ENCODE measurements at places on chromosomes 5 and 9. TPM values are rescaled to one million over a fixed set of nuclear protein-coding genes. Genes with fewer than 3 reads are reported as not detected.

DNA sequence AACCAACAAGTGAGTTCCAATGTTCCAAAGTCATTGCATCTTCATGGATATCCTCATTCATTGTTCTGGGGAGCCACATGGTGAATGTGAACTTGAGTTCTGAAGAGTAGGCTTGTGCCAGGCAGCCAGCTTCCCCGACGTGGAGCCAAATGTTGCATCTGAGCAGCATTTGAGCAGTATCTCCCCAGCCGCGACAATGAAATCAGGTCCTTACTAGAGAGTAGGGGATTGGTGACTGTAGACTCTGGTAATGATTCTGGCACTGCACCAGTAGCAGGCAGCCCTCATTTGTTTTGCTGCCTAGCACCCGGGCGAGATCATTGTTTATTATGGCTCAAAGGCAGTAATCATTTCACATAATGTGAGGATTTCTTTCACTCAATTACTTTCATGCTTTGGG lies 451.4 kb upstream of the C9orf72 start:
- DNase-seq: no peak

GRCh38 chr5:179153921-179154345 lies 93.8 kb downstream of the ZNF354C start:
- DNase-seq: no peak

DNA sequence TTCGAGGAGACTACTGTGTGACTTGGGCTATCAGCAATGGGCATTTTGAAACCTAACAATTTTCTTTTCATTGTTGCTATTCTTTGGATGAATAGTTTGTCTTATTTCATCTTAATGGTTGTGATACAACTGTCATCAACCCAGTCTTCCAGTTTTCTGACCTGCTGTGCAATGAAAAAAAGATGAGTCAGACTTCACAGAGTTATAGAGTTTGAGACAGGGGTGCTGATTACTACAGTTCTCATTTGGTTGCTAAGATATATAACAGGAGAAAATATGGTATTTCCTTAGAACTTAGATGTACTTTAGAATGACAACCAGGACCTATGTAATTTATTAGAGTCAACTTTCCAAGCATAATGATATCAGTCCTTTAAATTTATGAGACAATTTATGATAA lies 564.4 kb upstream of the NUDT12 start:
- DNase-seq: no peak

- DNase-seq: no peak
Observed at GRCh38 chr5:98570661-98571191, 202.7 kb upstream of the RGMB start.

- no peak for DNase-seq
Observed at GRCh38 chr5:12805165-12805698, 901.0 kb upstream of the CTNND2 start.

GRCh38 chr9:131815970-131816873 lies 76.3 kb upstream of the RAPGEF1 start:
- DNase-seq: no peak

GRCh38 chr5:132486318-132487094 lies 4.1 kb downstream of the IRF1 start:
- DNase-seq: no peak

DNA sequence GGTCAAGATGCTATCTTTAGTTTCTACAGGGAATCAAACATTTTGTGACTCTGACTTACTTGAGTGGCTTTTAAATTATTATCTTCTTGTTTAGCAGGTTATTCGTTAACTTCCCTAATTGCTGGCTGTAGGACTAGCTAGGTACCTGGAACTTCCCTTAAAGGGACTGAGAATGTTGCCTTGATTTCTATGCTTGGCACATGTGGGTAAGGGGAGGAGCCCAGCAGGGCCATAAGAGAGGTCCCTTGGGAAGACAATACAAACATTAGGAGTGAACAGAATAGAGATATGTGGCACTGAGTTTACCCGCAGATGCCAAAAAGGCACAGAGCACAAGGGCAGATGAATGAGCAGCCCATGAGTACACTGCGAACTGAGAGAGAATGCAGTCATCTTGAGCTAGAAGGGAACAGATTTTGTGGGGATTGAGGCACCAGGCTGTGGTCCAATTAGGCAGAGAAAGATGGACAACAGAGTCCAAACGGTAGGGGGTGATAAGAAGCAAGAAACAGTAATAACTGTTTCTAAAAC lies 9.8 kb downstream of the CKMT2 start:
- no peak for DNase-seq

DNA sequence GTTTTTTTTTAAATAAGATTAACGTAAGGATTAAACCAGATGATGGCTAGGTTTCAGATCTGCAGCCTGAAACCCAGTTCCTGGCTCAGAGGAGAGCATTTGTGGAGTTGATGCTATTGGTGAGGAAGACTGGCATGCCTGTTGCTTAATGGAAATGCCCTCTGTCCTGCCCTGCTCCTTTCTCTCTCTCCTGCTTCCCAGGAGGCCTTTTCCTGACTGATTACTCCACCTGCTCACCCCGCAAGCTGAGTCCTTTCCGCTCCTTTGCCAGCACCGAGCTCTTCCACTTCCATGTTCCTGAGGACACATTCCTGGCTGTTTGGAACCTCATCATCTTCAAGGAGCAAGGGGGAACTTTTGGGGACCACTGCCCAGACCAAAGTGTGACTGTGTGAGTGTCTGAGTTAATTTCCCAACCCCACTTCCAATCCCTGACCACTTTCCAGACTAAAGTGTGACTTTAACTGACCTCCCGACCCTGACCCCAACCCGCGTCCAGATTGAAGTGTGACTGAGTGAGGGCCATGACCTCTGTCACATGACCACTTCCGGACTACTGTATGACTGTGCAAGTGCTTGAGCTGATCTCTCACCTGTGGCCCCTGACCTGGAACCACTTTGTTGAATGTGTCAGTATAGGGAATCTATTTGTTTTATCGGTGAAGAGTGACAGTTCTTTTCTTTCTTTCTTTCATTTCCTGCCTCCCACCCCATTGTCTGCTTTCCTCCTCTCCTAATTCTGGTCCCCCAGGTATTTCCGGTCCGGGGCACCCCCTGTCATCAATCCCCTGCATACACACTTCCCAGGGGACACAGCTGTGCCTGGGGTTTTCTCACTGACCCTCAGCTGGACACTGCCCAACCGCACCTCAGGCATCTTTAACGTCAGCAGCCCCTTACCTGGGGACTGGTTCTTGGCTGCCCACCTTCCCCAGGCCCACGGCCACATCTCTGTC lies 5.5 kb downstream of the TMEM8B start:
- DNase-seq: no peak

DNA sequence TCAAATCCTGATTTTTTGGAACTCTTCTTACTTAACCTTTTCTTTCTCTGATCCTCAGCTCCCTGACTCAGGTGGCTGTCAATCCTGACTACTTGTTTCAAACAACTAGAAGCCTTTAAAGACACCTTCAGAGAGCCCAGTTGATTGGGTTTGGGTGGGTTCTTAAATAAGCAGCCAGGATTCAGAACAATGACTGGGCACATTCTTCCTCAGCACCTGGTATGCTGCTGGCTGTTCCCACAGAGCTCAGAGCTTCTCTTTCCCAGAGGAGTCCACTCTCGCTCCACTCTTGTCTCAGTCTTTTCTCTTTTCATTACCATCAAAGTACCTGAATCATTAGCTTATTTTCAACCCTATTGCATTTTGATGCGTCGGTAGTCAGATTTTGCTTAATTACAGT lies 22.5 kb downstream of the PCSK5 start:
- no peak for DNase-seq

GRCh38 chr5:102818345-102818744 lies 63.2 kb downstream of the PAM start:
- DNase-seq: no peak

GRCh38 chr9:99432075-99432474 lies 210.0 kb downstream of the SEC61B start:
- DNase-seq: no peak

DNA sequence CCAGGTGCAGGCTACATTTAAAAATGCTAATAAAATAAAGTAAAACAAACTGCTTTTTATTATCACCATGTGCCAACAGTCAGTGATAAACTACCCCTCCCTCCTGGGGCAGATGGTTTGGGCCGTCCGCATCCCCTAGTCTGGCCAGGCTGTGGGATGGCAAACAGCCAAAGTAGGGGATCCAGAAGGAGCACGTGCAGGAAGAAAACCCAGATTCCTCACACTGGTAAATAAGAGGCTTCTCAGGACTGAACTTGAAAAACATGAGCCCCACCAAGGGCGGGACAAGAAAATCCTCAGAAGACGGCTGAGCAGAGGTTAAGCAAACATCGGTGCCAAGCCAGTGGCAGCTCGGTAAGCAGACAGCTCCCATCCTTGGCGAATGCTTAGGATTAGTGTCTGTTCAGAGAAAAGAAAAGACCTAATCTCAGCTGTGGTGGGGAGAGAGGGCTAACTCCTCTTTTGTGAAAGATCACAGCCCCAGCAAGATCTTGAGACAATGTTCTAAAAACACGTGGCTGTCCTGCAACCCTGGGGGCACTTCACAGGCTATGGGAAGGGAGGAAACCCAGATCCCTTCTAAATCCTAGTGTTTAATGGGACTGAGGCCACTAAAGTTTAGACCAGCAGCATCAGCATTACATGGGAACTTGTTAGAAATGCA lies 46.5 kb upstream of the GDNF start:
- no peak for DNase-seq

DNA sequence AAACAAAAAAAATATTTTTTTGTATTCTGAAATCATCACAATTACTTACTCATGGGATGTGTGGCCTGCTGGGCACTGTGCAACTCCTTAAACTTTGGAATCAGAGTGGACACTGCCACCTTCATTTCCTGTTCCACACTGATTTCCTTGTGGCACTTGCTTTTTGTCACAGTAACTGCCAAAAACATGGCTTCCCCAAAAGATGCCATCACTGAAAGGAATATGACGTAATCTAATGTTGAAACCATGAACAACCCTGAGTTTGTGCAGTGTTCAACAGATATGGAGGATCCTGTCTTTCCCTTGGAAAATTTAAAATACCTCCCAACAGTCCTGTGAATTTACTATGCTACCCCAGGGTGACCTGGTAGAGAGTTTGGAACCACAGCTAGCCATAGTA lies 12.6 kb upstream of the IL12B start:
- no peak for DNase-seq

- peak; percentile 27 for DNase-seq
Observed at GRCh38 chr5:135308245-135308644, 90.8 kb downstream of the MACROH2A1 start.

DNA sequence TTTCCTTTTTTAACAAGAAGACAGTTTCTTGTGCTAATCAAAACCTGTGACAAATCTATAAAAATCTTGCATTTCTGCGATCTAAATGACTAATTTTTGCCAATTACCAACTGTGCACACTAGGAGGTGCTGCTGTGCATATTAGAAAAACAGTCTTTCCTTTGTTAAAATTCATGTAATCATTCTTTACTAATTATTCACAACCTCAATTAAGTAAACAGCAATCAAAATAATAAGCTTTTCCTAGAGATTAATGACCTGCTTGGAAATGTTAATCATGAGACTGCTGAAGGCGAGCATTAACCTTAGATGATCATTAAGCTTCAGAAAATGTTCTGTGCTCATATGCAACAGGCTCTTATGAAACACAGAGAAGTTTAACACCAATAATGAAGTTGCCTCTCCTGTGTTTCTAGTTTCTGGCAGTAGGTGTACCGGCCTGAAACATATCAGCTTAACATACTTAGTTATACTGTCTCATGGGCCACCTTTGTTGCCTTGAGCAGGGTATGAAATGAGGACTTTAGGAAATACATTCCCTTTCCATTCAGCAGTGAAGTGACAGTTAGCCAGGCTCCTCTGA lies 17.7 kb downstream of the RFESD start:
- no peak for DNase-seq

DNA sequence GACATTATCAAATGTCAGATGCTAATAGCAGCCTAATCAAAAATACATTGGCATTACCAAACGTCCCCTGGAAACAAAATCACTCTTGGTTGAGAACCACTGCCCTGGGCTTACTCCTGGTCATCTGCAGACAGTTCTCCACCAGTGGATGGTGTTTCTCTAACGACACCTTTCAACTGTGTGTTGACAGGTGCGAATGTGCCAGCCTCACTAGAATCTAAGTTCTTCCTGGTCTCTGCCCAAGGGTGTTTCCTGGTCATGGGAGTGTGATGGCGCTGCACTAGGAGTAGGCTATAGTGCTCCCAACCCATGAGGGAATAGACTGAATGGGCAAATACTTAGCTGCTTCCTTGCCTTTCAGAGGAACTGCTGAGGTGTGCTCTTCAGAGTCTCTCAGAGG lies 105.9 kb downstream of the MRPS27 start:
- no peak for DNase-seq

PCDHGB7 gene
- total RNA-seq: 4.4 TPM

FBP2 gene
- total RNA-seq: not detected

ARHGEF39 gene
- total RNA-seq: 14.2 TPM

GABBR2 gene
- total RNA-seq: 6.4 TPM

S1PR3 gene
- total RNA-seq: 9.3 TPM

COL15A1 gene
- 0.68 TPM for total RNA-seq

PHPT1 gene
- total RNA-seq: 199 TPM

PPP3R2 gene
- total RNA-seq: 0.22 TPM

RANBP3L gene
- total RNA-seq: not detected

ZCCHC7 gene
- total RNA-seq: 20.3 TPM

CA9 gene
- total RNA-seq: not detected

ORM1 gene
- 1.6 TPM for total RNA-seq

All from type B pancreatic cell (in vitro differentiated cells).